ENCODE measurements at places on chromosomes 5 and 9.

GRCh38 chr9:128470560-128470959 lies 14.8 kb downstream of the ODF2 start:
- DNase-seq = no peak

DNA sequence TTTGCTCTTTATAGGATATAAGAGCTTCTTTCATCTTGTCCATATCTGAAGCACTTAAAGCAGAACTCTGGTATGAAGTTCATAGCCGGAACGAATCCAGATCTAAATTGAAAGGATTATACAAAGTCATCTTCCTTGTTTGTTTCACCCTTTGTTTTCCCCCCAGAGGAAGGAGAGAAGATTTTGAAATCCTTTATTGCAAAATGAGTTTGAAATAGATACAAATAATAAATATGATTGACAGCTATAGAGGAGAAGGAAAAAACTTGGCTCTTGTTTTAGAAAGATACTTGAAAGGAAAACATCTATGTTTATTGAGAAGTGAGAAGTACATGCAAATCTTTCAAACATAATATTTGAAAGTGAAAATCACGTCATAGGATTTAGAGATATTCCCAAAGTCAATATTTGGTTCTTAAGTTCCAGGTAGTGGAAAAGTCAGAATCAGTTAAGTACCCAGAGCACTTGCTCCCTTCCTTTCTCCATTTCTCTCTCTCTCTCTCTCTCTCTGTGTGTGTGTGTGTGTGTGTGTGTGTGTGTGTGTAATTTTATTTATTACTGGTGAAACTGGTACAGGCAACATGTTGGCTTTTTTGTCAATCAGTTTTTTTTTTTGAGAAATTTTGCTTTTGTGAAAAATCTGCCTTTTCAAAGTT lies 27.2 kb downstream of the PAM start:
- no peak for DNase-seq

GRCh38 chr9:121071370-121071755 lies 3.4 kb upstream of the CNTRL start:
- no peak for DNase-seq

DNA sequence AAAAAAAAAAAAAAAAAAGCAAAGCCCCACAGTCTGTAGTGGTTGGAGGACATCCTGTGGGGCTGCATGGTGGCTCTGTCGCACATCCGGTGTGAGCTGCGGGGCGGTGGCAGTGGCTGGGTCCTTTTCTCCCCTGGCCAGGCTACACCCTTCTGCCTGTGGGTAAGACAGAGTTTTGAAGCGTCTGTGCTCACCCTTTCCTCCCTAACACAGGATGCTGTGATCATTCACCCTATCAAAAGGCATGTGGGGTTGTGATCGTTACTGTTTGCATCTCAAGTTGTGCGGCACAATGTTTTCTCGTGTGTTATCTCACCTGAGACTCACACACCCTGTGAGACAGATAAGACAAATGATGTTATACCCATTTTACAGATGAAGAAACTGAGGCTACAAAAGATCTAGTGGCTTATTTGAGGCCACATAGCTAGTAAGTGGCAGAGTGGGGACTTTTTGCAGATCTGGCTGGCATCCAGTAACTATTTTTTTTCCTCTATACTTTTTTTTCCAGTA lies 17.5 kb downstream of the IRF1 start:
- no peak for DNase-seq

GRCh38 chr5:24643156-24643555 lies 1.6 kb downstream of the CDH10 start:
- DNase-seq = no peak

DNA sequence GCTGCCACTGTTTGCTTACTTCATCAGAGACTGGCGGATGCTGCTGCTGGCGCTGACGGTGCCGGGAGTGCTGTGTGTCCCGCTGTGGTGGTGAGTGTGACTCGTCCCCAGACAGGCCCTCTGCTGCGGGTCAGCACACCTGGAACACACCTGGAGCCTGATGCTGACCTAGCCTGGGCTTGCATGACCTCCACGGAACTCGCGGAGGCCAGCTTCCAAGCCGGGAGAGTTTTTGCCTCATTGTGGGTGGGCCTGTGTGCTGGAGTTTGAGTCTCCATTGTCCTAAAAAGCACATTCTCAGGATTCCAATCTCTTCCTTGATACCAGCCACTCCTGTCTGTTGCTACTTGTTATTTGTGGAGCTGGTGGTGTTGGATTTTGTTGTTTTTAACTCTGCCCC lies 28.1 kb downstream of the SLC22A4 start:
- no peak for DNase-seq

DNA sequence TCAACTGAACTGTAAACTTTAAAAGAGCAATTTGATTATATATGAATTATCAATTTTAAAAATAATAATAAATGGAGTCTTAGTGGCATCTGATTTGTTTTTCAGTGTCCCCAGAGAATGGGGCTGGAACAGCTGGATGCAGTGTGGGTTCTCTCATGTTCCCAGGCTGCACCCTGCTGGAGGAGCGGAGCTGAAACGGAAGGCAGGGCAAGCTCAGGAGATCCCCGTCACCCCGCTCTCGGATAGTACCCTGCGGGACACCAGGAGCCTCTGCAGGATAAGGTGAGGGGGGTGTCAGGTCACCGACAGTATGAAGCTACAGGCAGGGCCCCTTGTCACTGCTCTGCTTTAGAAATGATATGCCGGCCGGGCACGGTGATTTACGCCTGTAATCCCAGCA lies 57.3 kb downstream of the S1PR3 start:
- no peak for DNase-seq

- DNase-seq = no peak
Measured at GRCh38 chr5:37619353-37619752, 220.5 kb downstream of the GDNF start.

- no peak for DNase-seq
Measured at GRCh38 chr5:101838435-101838834, 457.6 kb downstream of the SLCO4C1 start.

GRCh38 chr5:138952962-138953361 lies 77.8 kb upstream of the LRRTM2 start:
- DNase-seq = no peak

GRCh38 chr5:171395042-171395441 lies 7.4 kb downstream of the NPM1 start:
- DNase-seq = no peak

GRCh38 chr5:122085041-122085440 lies 7.0 kb upstream of the LOX start:
- no peak for DNase-seq

DNA sequence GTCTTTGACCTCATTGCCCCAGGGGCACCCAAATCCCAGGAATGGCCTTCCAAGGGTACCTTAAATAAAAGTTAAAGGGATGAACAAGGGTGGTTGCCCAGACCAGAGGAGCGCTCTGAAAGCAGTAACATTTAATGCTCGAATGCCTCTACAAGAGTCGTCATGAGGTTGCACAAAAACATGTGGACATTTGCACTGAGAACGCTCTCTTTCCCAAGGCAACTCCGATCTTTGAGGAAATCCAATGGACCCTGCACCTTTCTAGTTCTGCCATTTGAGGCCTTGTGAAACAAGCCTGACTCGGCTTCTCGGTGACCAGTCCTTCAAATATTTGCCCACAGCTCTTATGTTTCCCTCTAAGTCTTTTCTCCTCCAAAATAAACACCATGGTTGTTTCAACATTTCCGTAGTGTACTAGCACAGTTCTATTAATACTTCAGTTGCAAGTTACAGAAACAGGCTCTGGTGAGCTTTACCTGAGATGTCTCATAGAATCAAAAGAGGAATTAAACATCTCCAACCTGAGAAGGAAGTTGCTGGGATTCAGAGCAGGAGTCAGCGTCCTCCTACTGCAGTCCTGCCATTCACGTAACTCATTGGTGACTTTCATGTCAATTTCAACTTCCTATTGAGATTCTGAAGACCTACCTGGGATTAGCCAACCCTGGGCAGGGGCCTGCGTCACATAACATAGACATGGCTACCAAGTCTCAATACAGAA lies 168.8 kb upstream of the RAI14 start:
- DNase-seq = no peak

DNA sequence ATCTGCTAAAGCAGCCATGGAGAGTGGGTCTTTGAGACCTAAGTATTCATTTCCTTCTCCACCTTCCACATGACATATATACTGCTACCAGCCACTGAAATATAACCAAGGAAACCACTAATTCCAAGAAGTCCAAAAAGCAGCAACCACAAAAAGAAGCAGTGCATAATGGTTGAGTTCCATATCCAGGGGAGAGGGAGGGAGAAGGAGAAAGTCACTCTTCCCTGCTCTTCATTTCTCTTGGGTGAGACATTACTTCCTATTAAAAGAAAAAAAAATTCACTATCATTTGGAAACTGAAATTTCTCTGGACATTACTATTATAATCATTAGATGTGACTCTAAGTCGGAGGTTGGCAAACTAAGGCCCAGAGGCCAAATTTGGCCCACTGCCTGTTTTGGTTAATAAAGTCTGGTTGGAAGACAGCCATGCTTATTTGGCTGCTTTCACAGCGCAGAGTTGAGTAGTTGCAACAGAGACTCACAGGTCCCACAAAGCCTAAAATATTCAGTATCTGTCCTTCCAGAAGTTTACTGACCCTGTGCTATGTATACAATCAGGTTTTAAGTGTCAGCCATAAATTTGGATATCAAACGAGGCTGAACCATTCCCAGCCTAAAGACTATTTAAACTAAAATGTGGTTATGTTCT lies 168.6 kb downstream of the MPDZ start:
- no peak for DNase-seq

DNA sequence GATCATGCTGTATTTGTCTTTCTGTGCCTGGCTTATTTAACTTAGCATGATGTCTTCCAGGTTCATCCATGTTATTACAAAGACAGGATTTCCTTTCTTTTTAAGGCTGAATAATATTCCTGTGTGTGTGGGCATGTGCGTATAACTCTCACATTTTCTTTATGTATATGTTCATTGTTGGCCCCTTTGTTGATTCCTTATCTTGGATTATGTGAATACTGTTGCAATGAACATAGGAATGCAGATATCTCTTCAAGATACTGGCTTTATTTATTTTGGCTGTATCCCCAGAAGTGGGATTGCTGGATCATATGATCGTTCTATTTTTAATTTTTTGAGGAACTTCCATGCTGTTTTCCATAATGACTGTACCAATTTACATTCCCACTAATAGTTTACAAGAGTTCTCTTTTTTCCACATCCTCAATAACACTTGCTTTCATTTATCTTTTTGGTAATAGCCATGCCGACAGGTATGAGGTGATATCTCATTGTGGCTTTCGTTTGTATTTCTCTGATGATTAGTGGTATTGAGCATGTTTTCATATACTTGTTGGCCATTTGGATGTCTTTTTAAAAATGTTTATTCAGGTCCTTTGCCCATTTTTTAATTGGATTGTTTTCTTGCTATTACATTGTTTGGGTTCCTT lies 38.0 kb downstream of the CREBRF start:
- no peak for DNase-seq

- DNase-seq = no peak
Measured at GRCh38 chr9:79263628-79264027, 308.1 kb upstream of the TLE4 start.

GRCh38 chr5:144100702-144101101 lies 69.8 kb downstream of the YIPF5 start:
- DNase-seq = no peak

GRCh38 chr9:110178281-110178680 lies 29.7 kb downstream of the C9orf152 start:
- no peak for DNase-seq

GRCh38 chr5:120769312-120769872 lies 305.3 kb downstream of the PRR16 start:
- no peak for DNase-seq

DNA sequence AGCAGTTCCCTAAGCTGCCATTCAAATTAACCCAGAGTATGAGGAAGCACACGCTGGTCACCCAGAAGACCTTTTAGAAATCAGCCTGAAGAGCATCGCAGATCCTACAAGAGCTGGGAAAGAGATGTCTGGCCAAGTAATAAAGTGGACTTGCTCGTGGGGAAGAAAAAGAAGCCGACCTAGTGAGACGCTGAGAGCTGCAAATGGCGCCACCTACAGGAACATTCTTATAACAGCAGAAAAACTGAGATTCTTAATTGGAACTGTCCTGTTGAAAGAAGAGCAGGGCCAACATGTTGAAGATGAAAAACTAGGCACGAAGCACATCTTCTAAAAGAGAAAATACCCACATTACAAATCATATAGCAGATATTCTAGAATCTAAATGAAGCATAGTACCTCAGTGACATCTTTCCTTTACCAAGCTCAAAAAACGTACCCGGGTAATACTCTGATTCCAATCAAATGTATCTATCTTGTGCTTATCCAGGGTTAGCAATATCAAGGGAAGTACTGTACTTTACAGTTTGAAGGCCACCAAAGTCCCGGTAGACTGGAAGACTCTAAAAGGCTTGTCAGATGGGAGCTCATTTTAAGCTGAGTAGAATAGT lies 3.9 kb upstream of the GNAQ start:
- peak; percentile 35 for DNase-seq

DNA sequence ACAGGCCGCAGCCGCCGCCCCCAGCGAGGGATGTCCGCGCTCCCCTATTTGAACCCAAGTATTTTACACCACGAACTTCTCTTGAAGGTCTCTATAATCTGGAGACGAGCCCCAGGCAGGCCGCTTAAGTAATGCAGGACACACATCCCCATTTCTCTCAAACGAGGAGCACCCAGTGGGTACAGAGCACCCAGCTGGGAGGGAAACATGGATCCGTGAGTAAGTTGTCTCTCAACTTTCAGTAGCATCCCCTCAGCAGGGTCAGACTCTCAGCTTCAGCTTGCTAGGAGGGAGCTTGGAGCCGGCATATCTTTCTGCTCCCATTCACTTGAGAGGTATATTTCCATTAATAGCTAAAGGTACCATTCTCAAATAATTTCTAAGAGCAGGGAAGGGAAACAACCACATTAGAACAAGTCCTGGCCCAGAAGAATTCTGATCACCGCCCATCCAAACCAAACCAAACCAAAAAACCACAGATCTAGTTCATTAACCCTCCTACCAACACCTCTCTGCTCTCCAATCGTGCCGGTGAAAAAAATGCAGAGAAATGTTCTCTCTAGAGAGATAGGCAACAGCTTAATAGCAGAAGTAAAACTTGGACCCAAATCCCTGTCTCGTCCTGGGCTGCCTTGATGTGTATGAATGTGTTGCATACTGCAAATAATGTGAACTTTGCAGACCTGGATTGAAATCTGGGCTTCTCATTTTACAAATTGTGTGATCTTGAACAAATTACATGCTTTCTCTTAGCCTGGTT lies 910 bp downstream of the TDRD7 start:
- DNase-seq = no peak

DNA sequence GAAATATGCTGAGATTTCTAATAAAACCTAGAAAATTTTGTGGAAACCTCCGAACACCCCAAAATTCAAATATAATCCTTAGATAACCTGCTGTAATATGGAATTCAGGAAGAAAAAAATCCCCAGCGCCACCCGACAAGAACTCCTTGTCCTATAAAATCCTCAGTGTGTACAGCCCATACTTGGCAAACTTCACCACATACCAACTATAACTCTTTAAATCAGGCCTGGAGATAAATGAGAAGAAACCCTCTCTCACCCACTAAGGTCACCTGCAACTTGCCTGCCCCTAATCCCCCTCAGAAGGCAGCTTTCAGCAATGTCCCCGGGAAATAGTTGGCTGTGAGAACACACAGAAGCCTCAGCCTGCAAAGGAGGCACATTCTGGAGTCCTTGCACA lies 90.5 kb downstream of the SH3TC2 start:
- no peak for DNase-seq

- no peak for DNase-seq
Measured at GRCh38 chr5:112049738-112050137, 292.7 kb upstream of the NREP start.

Data from activated naive CD4-positive, alpha-beta T cell treated with anti-CD3 and anti-CD28 coated beads, Interleukin-2, amount 50 U/mL, for 16 hours (primary cell).